ENCODE measurements at places on chromosomes 2 and 18. TPM values are rescaled to one million over a fixed set of nuclear protein-coding genes. Genes with fewer than 3 reads are reported as not detected.

DNA sequence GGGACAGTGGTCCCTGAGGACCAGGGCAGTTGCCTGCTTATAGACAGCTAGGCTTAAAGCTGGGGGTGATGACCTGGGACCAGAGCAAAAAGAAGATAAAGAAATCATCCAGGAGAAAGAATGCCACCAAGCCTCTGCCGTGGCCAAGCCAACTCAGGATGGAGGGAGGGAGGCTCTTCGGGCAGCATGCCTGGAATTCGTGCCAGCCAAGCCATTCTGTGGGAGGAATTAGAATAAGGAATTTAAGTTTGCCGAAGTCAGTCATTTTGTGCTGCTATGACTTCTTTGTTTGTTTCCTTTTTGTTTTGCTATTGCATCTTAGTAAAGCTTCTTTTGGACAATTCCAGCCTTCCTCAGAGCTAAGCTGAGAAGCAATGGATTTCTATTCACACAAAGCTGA, 124.1 kb downstream of the EN1 start:
- H3K4me1 ChIP-seq: no peaks in the 10 kb centered on the region
- DNase-seq: no peak
- no peak overlapping the region for H3K4me3 ChIP-seq
- no peak overlapping the region for H3K27ac ChIP-seq
- H3K36me3 ChIP-seq: no peaks in the 10 kb centered on the region

DNA sequence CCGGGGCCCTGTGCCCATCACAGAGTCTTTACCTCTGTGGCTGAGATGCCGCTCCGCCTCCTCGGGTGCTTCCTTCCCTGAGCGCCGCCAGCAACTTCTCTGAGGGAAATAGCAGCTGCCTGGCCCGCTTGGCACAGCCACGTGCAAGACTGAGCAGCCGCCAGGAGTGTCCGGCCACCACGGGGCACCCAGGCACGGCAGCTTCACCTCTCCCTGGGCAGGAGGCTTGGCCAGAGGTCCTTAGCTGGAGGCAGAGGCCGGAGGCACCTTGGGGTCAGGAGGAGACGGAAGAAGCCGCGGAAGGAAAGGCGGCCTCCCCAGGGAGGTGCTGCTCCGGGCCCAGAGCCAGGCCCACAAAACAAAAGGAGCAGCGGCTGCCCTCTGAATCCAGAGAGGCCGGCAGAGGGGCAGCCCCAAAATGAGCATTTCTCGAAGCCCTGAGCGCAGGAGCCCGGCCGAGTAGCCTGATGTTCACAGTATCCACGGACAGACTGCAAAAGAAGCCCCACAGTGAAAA, 6.0 kb upstream of the LIMS2 start:
- H3K27me3 ChIP-seq: peaks cover 13% of the 10 kb centered on the region
- peaks cover 19% of the 10 kb centered on the region for H3K4me1 ChIP-seq
- peak overlapping the region; percentile 77 for H3K27ac ChIP-seq
- no peaks in the 10 kb centered on the region for H3K36me3 ChIP-seq
- DNase-seq: no peak
- no peak overlapping the region for H3K4me3 ChIP-seq

DNA sequence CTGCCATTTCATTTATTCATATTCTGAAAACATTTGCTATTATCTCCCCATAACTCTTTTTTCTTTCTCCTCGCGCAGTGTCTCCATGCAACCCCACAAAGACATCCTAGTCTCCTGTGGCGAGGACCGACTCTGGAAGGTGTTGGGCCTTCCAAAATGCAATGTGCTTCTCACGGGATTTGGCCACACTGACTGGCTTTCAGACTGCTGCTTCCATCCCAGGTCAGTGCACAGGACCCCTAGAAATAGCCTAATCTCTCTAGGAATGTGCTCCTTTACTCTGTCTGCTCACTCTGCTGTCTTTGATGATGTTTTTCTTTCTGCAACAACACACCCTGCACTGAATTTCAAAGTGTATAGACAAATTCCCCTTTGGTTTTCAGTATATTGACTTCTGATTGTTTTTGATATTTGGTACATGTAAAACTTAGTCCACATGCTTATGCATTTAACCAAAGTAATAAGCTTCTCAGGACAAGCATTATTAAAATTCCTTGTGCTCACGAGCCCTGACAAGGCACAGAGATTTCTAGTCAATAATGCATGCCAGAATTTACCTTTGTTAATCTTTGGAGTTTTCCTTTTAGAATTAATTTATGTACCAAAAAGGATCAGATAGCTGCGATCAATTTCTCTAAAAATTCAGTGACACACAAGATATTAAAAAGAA, 548.3 kb upstream of the VWC2L start:
- no peaks in the 10 kb centered on the region for H3K27me3 ChIP-seq
- no peak for DNase-seq
- H3K36me3 ChIP-seq: no peaks in the 10 kb centered on the region

DNA sequence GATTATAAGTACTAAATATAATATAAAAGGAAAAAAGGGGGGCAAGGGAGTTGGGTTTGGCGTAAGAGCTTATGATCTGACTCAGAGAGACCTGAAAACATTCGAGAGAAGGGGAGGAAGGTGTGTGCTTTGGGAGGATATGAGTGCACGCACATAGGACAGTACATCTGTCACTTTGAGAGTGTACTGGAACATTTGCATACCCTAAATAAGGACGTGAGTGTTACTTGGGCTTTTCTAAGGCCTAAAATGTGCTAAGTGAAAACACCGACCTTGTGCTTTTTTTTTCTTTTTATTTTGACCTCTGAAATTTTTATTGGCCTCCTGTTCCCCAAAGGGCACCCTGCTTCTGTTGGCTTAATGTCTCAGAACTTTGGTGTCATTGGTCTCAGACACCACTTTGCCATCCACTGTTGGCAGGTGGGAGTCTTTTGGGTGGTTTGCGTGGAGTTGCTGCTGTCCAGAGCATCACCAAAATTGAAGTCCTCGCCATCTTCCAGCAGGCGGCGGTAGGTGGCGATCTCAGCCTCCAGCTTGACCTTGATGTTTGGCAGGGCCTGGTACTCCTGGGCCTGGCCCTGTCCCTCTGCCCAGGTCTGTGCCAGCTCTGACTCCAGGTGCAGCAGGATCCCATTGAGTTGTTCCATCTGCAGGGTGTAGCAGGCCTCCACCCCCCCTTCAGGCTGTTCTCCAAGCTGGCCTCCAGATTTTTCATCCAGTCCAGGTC, 57.7 kb downstream of the CD28 start:
- H3K27me3 ChIP-seq: no peaks in the 10 kb centered on the region
- no peaks in the 10 kb centered on the region for H3K36me3 ChIP-seq
- no peak overlapping the region for H3K27ac ChIP-seq
- no peaks in the 10 kb centered on the region for H3K4me1 ChIP-seq

GRCh38 chr2:71453404-71454220, at the start of gene DYSF:
Gene DYSF, plus strand, starts transcription at chr2:71453561.
- H3K4me1 ChIP-seq: peaks cover 54% of the 10 kb centered on the region
- peak within 1 kb of the TSS; percentile 76 for H3K27ac ChIP-seq
- peak; percentile 20 for DNase-seq
- no peaks in the 10 kb centered on the region for H3K36me3 ChIP-seq
- peak within 1 kb of the TSS; percentile 29 for H3K4me3 ChIP-seq

DNA sequence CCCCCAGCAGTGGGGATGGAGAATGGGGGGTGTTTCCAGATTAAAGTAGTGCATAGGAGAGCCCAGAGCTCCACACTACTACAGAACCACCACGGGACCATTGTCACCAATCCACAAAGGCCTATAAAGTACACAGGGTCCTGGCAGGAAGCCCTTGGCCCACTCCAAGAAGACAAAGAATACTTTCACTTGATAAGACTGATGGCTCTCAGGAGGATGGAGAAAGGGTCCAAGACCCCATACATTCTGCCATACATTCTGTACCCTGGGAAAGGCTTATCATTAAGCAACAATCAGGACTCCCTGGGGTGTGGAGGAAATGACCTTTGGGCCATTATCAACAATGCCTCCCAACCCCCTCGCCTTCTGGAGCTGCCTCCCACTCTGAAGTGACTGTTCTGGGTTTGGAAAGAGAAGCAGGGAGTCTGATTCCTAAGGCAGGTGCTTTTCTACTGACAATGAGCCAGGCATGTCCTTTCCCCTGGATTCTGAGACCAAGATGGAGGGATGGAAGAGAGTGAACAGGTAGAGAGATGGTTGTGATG, 85.4 kb downstream of the XDH start:
- no peak overlapping the region for H3K27ac ChIP-seq
- no peak overlapping the region for H3K4me3 ChIP-seq
- no peak for DNase-seq
- no peaks in the 10 kb centered on the region for H3K27me3 ChIP-seq

DNA sequence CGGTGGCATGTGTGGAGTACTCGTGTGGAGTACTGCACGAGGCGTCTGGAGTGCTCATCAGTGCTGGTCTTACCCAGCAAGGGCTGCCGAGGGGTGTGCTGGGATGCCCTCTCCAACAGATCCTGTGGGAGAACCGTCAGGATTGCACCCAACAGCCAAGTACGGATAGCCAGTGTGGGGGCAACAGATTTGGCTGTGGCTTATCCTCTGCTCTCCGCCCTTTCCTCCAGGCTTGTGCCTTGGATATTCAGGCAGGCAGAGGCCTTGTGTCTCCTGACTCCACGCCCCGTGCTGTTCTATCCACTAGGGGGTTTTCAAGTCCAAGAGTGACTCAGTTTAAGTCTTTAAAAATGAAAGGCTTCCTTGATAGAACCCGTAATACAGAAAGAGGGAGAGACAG, 321.0 kb upstream of the HS6ST1 start:
- no peak overlapping the region for H3K4me3 ChIP-seq
- DNase-seq: no peak
- no peaks in the 10 kb centered on the region for H3K4me1 ChIP-seq
- no peaks in the 10 kb centered on the region for H3K27me3 ChIP-seq
- H3K27ac ChIP-seq: no peak overlapping the region
- no peaks in the 10 kb centered on the region for H3K36me3 ChIP-seq

DNA sequence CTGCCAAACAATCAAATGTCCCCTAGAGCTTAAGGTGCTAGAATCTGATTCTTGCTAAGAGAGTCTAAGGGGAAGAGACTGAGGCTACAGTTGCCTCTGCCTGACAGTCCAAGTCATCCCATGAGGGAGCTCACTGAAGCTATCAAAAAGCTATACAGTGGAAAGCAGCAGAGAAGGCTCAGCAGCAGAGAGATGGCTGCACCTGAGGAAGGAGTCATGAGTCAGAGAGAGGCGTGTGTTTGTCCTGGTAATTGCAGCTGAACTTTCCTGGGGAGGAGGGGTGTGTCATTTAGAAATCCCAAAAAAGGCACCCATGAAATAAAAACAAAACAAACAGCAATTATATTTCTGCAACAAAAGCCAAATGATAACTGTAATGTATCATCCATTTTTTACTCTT, 305.2 kb upstream of the UBE2E3 start:
- no peaks in the 10 kb centered on the region for H3K4me1 ChIP-seq
- H3K4me3 ChIP-seq: no peak overlapping the region
- no peak overlapping the region for H3K27ac ChIP-seq
- DNase-seq: no peak

- peak overlapping the region; percentile 35 for H3K27ac ChIP-seq
- H3K36me3 ChIP-seq: peaks cover 23% of the 10 kb centered on the region
- H3K4me1 ChIP-seq: peaks cover 16% of the 10 kb centered on the region
Observed at GRCh38 chr18:58338141-58338540, 290.8 kb downstream of the ALPK2 start.

DNA sequence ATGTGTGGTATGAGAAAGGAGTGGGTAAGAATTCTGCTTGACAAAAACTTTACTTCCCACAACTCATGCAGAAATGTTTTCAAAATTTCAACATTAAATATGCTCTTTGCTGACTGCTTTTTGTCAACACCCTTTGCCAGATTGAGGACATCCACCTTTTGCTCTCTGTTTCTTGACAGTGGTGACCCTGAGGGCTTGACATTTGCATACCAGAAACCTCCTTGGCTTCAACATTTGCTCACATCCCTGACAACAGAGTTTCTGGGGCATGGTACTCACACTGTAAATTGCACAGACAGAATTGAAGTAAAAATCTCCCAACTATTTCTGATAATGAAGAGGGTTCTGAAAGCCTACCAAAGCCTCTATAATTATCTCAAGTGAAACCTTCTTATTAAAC, 95.7 kb downstream of the RND3 start:
- no peaks in the 10 kb centered on the region for H3K36me3 ChIP-seq
- no peak overlapping the region for H3K4me3 ChIP-seq
- no peaks in the 10 kb centered on the region for H3K27me3 ChIP-seq
- no peak for DNase-seq
- no peaks in the 10 kb centered on the region for H3K4me1 ChIP-seq

GRCh38 chr2:545711-546650, 131.2 kb downstream of the TMEM18 start:
- H3K4me3 ChIP-seq: no peak overlapping the region
- no peak overlapping the region for H3K27ac ChIP-seq
- no peaks in the 10 kb centered on the region for H3K4me1 ChIP-seq
- DNase-seq: no peak
- H3K27me3 ChIP-seq: no peaks in the 10 kb centered on the region

DNA sequence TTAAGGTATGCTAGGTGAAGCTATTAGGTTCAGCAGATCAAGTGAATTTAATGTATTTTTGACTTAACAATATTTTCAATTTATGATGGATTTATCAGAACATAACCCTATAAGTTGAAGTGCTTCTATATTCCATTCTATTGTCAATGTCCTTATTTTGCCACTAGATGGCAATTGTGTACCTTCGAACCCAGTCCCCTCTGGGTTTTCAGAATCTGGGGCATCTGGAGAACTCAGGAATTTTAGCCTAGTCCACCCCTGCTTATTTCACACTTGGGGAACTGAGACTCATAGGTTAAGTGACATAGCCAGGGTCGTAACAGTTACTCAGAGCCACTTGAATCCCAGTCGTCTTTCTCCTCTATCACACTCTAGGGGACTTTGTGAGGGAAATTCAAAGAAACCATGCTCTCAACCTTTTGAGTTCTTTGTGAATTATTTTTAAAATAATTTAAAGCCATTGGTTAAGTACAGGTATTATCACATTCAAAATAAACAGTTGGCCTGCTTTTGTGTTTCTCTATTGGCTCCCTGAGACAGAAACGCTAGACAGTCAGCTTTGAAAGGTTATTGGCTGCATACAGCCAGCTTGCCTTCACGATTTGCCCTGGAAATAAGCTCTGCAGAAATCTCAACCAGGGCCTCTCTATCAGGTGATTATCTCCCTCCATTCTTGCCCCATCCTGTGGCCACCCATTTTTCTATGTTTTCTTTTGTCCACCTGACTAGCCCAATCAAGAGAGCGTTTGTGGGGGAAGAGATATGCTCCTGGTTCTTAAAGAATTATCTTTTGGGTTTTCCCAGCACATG, 145.0 kb downstream of the TTC27 start:
- no peaks in the 10 kb centered on the region for H3K27me3 ChIP-seq
- no peak overlapping the region for H3K4me3 ChIP-seq
- no peak for DNase-seq
- H3K4me1 ChIP-seq: no peaks in the 10 kb centered on the region
- no peak overlapping the region for H3K27ac ChIP-seq
- H3K36me3 ChIP-seq: no peaks in the 10 kb centered on the region

- no peaks in the 10 kb centered on the region for H3K27me3 ChIP-seq
- H3K36me3 ChIP-seq: no peaks in the 10 kb centered on the region
- no peak for DNase-seq
- H3K27ac ChIP-seq: no peak overlapping the region
Observed at GRCh38 chr2:165635532-165635931, 158.5 kb downstream of the GALNT3 start.

- no peak overlapping the region for H3K4me3 ChIP-seq
- no peaks in the 10 kb centered on the region for H3K27me3 ChIP-seq
- no peaks in the 10 kb centered on the region for H3K36me3 ChIP-seq
Observed at GRCh38 chr2:103401621-103402020, 639.8 kb downstream of the TMEM182 start.

Gene TTR
- total RNA-seq: not detected

Gene SCN3A
- total RNA-seq: 0.96 TPM

Gene ASB18
- total RNA-seq: not detected

Gene ZBTB7C
- 38.4 TPM for total RNA-seq

Gene LYPD1
- 0.32 TPM for total RNA-seq

Gene KCNK3
- total RNA-seq: 1.00 TPM

Gene DCAF17
- 24.7 TPM for total RNA-seq

Gene COLEC12
- total RNA-seq: 3.8 TPM

Gene SCG2
- total RNA-seq: 4.3 TPM

Gene MOCOS
- total RNA-seq: 3.5 TPM

Gene C2orf72
- total RNA-seq: 52.7 TPM

Gene ATP6V1C2
- total RNA-seq: 0.48 TPM

Gene NOSTRIN
- 51.2 TPM for total RNA-seq

Gene SERPINB5
- total RNA-seq: 1.1 TPM

Measured in transverse colon (tissue), 4 donors.